Naive thymus-derived CD8-positive, alpha-beta T cell (primary cell): ENCODE measurements at places on chromosomes 5 and 9. TPM values are rescaled to one million over a fixed set of nuclear protein-coding genes. Genes with fewer than 3 reads are reported as not detected.

- no peak for DNase-seq
- H3K27ac ChIP-seq, result no peak overlapping the region
- no peaks in the 10 kb centered on the region for H3K27me3 ChIP-seq
- no peaks in the 10 kb centered on the region for H3K4me1 ChIP-seq
- no peak overlapping the region for H3K4me3 ChIP-seq
Observed at GRCh38 chr9:29616844-29617243, 2043.6 kb upstream of the C9orf72 start.

AQP7 gene
- 0.17 TPM for polyA plus RNA-seq

NSD1 gene
- polyA plus RNA-seq, result 25.0 TPM

PCDHB5 gene
- not detected for polyA plus RNA-seq

UAP1L1 gene
- 2.3 TPM for polyA plus RNA-seq

SUB1 gene
- polyA plus RNA-seq, result 485 TPM

DNA sequence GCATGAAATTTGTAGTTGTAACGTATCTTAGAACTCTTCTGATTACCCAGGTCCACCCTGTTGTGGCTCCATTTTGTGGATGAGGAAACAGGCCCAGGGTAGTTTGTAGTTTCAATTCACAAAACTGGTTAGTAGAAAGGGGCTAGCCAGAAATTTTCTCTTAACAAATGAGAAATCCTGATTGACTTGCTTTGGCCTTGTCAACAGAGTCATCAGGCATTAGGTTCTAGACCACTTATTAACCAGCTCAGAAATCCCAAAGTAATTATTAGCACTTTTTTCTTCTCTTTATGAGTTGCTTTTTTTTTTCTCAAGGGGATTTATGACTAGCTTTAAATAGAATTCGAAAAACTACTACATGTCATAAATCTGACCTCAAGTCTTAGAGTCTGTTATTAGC, 160.2 kb downstream of the SH3GL2 start:
- H3K27me3 ChIP-seq, result no peaks in the 10 kb centered on the region
- H3K4me1 ChIP-seq, result no peaks in the 10 kb centered on the region
- no peak overlapping the region for H3K4me3 ChIP-seq
- no peaks in the 10 kb centered on the region for H3K36me3 ChIP-seq
- no peak overlapping the region for H3K27ac ChIP-seq

DNA sequence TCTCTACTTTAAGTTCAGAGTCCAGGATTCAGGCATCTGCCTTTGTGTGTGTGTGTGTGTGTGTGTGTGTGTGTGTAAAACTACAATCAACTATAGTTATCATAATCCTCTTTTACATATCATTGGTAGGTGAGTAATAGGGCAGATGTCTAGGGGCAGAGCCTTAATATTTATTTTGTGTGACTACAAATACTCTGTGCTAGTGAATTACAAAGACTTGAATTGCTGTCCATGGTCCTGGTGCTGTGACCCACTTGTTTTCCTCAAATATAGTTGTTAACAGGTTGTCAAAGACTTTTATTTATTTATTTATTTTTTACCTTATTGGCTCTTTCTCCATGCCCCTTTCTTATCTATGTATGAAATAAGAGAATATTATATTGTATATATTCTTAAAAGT, 196.8 kb downstream of the ANXA1 start:
- no peak for DNase-seq
- no peaks in the 10 kb centered on the region for H3K27me3 ChIP-seq
- no peak overlapping the region for H3K4me3 ChIP-seq
- no peaks in the 10 kb centered on the region for H3K4me1 ChIP-seq
- H3K36me3 ChIP-seq, result no peaks in the 10 kb centered on the region

NR4A3 gene
- 0.22 TPM for polyA plus RNA-seq

LAMC3 gene
- polyA plus RNA-seq, result not detected

DNA sequence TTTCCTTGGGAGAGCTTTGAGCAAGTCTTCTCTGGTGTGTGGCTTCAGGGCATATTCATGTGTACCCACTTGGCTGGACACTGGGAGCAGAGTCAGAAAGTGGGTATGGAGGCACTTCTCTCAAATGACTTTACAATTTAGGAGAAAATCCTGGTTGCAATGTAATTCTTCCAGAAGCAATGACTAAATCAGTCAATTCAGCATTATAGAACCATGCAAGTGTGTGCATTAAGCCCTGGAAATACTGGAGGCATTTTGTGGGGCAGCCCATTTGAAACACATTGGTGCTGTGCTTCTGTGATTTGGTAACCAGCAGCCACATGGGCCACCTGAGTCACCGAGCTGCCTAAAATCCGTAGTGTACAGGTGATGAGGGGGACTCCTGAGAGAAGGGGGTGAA, 94.6 kb upstream of the TAS2R1 start:
- H3K27me3 ChIP-seq, result no peaks in the 10 kb centered on the region
- no peak for DNase-seq
- no peak overlapping the region for H3K4me3 ChIP-seq
- H3K4me1 ChIP-seq, result no peaks in the 10 kb centered on the region
- H3K36me3 ChIP-seq, result no peaks in the 10 kb centered on the region

GRCh38 chr5:156515121-156515520, 188.2 kb downstream of the SGCD start:
- no peaks in the 10 kb centered on the region for H3K4me1 ChIP-seq
- peaks cover 60% of the 10 kb centered on the region for H3K27me3 ChIP-seq
- H3K27ac ChIP-seq, result no peak overlapping the region
- no peak for DNase-seq
- peaks cover 2% of the 10 kb centered on the region for H3K36me3 ChIP-seq

GRCh38 chr9:84139296-84140070, 158.9 kb downstream of the RMI1 start:
- peaks cover 8% of the 10 kb centered on the region for H3K4me1 ChIP-seq
- no peak overlapping the region for H3K27ac ChIP-seq
- DNase-seq, result no peak
- H3K4me3 ChIP-seq, result peak overlapping the region; percentile 88
- peaks cover 2% of the 10 kb centered on the region for H3K36me3 ChIP-seq
- H3K27me3 ChIP-seq, result peaks cover 51% of the 10 kb centered on the region

DNA sequence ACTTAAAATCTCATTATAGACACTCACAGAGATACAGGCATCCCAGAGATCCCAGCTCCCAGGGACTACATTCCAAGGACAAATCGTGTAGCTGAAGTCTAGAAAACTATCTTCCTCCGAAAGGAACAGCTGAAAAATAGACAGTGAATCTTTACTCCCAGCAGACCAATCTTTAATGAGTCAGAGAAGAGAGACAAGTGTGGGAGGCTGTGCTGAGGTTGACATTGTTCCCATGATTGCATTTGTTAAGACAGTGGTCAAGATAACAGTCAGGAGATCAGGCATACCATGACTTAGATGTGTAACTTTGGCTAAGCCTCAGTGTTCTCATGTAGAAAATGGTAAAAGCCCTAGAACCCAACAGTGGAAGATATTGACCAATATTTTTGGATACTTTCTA, 120.7 kb downstream of the PAPPA start:
- no peaks in the 10 kb centered on the region for H3K36me3 ChIP-seq
- no peak for DNase-seq
- no peak overlapping the region for H3K4me3 ChIP-seq
- no peak overlapping the region for H3K27ac ChIP-seq

DNA sequence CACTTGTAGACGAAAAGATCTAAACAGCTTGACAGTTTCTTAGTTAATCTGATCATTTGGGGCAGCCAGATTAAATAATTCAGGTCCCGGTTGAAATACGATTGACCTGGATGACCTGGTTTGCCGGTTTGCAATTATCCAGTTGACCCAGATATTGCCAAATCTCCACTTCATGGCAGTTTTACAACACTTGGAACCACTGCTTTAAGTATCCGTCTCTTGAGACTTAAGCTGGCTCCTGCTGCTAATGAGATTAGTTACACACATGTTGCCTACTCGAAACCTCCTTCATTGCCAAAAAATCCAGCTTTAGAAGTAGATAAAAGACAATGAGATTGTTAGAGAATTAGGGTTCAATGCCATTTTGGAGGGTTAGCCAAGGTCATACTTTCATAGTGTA, 136.2 kb upstream of the HAPLN1 start:
- no peak overlapping the region for H3K4me3 ChIP-seq
- no peak overlapping the region for H3K27ac ChIP-seq
- H3K4me1 ChIP-seq, result no peaks in the 10 kb centered on the region
- no peaks in the 10 kb centered on the region for H3K27me3 ChIP-seq
- no peaks in the 10 kb centered on the region for H3K36me3 ChIP-seq

CRB2 gene
- polyA plus RNA-seq, result 0.08 TPM

GRCh38 chr9:124779368-124780059, 2.6 kb downstream of the OLFML2A start:
- H3K27ac ChIP-seq, result no peak overlapping the region
- H3K27me3 ChIP-seq, result peaks cover 19% of the 10 kb centered on the region
- peaks cover 13% of the 10 kb centered on the region for H3K4me1 ChIP-seq
- no peak for DNase-seq
- H3K4me3 ChIP-seq, result no peak overlapping the region
- H3K36me3 ChIP-seq, result no peaks in the 10 kb centered on the region

DNA sequence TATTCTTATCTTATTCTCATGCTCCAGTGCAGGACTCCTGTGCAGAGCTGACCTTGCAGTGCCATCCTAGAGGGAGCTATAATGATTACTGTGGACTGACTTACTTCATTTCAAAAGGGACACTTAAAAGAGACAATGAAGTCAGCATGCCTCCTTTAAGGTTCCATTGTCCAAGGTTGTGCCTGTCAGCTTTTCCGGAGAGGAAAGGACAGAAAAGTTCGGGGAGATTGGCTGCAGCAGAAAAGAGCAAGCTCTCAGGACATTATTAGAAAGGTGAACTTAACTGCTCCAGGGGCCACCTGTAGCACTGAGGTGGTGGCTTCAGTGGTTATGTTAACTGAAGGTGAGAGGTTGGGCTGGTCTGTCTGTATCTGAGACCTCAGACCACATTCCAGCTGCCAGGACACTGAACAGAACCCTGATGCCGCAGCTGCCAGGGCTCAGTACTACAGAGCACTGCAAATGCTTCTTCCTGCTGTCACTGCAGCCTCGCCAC, 112.9 kb downstream of the ST8SIA4 start:
- no peak overlapping the region for H3K4me3 ChIP-seq
- no peak for DNase-seq
- no peaks in the 10 kb centered on the region for H3K4me1 ChIP-seq
- peaks cover 3% of the 10 kb centered on the region for H3K27me3 ChIP-seq
- no peak overlapping the region for H3K27ac ChIP-seq
- H3K36me3 ChIP-seq, result peaks cover 5% of the 10 kb centered on the region

GRCh38 chr5:135119481-135119880, 85.5 kb upstream of the PITX1 start:
- DNase-seq, result no peak
- no peak overlapping the region for H3K4me3 ChIP-seq
- H3K27ac ChIP-seq, result no peak overlapping the region
- no peaks in the 10 kb centered on the region for H3K4me1 ChIP-seq
- no peaks in the 10 kb centered on the region for H3K36me3 ChIP-seq
- H3K27me3 ChIP-seq, result peaks cover 2% of the 10 kb centered on the region

BTNL9 gene
- polyA plus RNA-seq, result not detected

DNA sequence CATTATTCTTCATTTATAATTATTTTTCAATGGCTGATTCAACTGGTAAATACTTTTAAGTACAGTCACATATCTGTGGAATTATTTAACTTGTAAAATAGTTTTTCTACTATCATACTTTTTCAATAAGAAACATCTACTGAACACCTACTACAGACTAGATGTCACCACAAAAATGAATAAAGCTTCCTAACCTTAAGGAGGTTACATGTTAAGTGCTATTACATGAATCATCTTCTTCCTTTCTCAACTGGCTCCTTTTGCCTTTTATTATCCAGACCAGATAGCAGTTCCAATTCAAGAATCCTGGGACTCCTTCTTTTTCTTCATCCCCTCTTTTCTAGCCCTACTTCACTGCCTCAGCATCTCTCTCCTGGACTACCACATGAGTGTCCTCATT, 4.7 kb downstream of the PGGT1B start:
- no peak for DNase-seq
- H3K27me3 ChIP-seq, result no peaks in the 10 kb centered on the region
- H3K4me3 ChIP-seq, result no peak overlapping the region
- no peak overlapping the region for H3K27ac ChIP-seq

DNA sequence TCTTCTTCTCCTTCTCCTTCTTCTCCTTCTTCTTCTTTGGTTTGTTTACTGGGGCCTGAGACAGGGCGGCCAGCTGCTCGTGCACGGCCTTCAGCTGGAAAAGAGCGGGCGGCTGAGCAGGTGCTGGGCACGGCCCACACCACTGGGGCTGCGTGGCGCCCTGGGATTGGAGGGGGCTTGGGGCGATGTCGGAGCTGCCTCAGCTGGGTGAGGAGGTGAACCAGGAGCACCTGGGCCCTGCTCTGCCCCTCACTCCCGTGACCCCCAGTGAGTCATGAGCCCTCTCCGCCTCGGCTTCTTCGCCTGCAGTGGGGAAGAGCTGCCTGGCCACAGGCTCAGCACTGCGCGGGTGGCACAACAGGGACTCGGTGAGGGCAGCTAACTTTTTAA, 14.9 kb downstream of the BRD3OS start:
- H3K27me3 ChIP-seq, result no peaks in the 10 kb centered on the region
- peaks cover 4% of the 10 kb centered on the region for H3K4me1 ChIP-seq
- no peak overlapping the region for H3K4me3 ChIP-seq
- H3K27ac ChIP-seq, result peak overlapping the region; percentile 62
- DNase-seq, result no peak

DYNC2I2 gene
- 2.7 TPM for polyA plus RNA-seq

CDH6 gene
- polyA plus RNA-seq, result not detected

DNA sequence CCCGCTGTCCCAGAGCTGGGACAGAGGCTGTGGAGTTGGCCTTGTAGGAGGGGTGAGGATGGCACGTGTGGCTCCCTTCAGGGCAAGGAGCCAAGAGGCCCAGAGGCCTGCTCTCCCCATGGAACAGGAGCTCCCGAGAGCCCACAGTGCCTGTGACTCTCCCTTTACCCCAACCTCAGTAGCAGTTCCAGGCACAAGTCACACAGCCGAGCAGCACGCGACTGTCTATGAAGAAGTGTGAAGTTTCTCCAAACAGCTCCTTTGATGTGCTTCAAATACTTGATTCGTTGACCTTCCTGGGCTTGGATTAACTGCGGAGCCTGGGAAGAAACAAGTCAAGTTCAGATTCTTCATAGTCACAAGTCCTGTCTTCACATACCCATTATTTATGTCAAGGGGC, 208.7 kb downstream of the IRX2 start:
- no peak for DNase-seq
- peaks cover 9% of the 10 kb centered on the region for H3K27me3 ChIP-seq
- no peak overlapping the region for H3K4me3 ChIP-seq
- H3K4me1 ChIP-seq, result no peaks in the 10 kb centered on the region
- peaks cover 2% of the 10 kb centered on the region for H3K36me3 ChIP-seq

GRCh38 chr5:141258464-141258863, 13.3 kb downstream of the PCDHB15 start:
- H3K4me1 ChIP-seq, result no peaks in the 10 kb centered on the region
- peaks cover 65% of the 10 kb centered on the region for H3K36me3 ChIP-seq
- H3K4me3 ChIP-seq, result no peak overlapping the region
- no peaks in the 10 kb centered on the region for H3K27me3 ChIP-seq
- H3K27ac ChIP-seq, result no peak overlapping the region

- no peak overlapping the region for H3K4me3 ChIP-seq
- no peaks in the 10 kb centered on the region for H3K36me3 ChIP-seq
- no peaks in the 10 kb centered on the region for H3K27me3 ChIP-seq
- no peak overlapping the region for H3K27ac ChIP-seq
Observed at GRCh38 chr5:104421431-104421830, 858.8 kb upstream of the NUDT12 start.
